ENCODE measurements at places on chromosomes 7 and 10.

DNA sequence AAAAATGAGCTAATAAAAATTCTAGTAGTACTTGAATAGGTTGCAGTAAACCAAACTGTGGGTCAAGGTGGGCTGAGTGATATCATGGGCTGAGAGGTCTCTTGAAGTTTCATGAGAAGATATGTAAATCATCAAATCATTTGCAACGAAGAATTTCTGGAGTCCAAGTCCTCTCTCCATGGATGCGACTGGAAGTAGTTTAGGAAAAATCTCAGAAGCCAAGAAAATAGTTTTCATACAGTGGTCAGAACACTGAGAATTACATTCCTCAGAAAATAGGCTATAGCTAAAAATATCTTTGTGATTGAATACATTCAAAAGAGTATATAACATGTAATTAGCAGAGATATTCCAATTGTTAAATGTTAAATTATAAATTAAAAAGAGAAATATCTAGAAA lies 3.6 kb upstream of the IFIT1 start:
- DNase-seq: no peak

- DNase-seq: no peak
These were observed 13.2 kb downstream of the CALML5 start for GRCh38 chr10:5485948-5486852.

DNA sequence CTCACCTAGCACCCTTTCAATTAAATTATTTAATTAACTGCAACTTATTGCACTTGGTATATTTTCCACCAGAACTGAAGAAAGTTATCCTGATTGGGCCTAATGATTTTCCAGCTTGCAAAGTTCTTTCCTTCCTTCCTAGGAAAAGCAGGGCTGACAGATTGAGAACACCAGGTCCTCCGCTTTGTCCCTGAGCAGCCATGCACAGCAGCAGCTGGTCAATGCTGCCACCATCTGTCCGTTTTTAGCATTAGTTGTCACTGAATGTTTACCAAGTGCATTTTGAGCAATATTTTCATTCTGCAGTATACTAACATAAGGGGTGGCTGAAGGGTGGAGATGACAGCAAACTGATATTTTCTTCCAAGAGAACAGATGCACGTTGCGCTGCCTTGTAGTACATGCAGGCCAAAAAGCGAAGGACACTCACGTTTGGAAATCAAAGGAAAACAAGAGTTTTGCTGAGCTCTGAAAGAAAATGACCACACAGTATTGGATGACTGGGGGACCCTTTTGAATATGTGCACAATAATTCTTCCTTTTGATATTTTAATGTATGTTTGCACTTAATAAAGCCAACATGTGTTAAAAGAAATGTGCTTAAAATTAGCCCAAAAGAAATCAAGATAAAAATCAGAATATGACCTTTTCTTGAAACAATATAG lies 248.8 kb upstream of the PTN start:
- DNase-seq: peak; percentile 50

GRCh38 chr7:128961030-128961659 lies 23.4 kb downstream of the IRF5 start:
- peak; percentile 89 for DNase-seq

All from foreskin keratinocyte (primary cell).